Brain microvascular endothelial cell (primary cell): ENCODE measurements at places on chromosomes 2 and 18.

DNA sequence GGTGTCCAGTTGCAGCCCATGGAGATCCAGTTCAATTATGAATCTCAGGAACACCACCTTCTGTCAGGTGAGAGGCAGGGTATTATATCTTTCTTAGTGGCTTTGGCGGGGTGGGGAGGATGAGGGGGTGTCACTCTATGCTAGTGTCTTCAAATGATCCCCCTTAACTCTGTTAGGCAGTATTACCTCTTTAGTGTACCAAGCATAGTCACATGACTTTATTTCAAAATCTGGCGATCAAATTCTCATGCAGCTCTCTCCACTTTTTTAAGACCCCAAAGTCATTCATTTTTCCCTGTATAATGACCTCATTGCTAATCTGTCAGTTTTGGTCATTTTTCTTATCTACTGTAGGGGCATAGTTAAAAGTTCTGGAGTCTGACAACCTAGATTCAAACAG, 1.1 kb upstream of the ZSCAN30 start:
- DNase-seq, result no peak

GRCh38 chr2:104976603-104977120, 61.2 kb upstream of the MRPS9 start:
- DNase-seq, result no peak

GRCh38 chr2:39469807-39470206, 32.7 kb upstream of the MAP4K3 start:
- peak; percentile 66 for DNase-seq

- peak; percentile 71 for DNase-seq
These were observed 772.6 kb downstream of the TSN start for GRCh38 chr2:122528061-122528460.

DNA sequence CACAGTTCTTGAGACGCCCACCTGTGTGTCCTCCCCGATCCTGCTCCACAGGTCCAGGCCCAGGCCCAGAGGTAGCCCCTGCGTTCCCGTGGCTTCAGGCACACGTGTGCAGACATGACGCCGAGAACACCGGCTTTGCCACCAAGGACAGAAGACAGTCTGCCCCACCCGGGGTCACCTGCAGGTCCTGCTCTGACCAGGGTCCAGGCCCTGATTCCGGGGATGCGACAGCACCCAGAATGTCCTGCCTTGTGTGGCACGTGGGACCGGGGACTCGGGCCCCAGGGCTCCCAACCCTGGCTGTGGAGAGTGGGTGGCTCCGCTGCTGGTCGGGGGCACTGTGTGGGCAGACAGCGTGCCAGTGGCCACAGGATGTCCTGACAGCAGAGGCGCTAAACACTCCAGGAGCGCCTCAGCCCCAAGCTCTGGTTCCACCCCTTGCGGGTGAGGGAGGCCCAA, 36.9 kb downstream of the ADI1 start:
- DNase-seq, result no peak

DNA sequence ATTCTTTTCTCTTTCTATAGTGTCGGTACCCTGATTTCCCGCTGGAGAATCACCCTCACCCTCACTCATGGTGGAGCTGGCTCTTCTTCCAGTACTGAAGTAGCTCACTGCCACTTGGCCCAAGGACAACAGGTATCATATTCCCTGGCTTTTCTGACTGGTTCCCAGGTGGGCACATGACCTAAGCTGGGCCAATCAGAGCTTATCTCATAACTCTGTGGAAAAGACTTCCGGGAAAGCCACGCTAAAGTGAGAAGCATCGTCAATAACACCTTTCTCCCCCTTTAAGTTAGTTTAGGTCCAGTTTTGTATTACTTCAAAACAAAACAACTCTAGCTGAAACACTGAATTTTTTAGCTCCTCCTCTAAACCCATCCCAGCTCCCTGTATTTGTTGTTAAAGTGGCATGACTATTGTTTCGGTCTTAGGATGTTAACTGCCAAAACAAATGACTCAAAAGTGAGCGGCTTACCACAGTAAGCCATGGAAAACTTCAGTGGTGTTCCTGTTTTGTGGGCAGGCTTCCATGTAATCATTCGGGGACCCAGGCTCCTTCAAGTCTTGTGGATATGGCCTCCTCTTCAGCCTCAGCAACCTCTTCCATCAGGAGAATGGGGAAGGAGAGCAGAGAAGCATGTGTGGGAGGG, 137.4 kb upstream of the DLX2 start:
- no peak for DNase-seq

DNA sequence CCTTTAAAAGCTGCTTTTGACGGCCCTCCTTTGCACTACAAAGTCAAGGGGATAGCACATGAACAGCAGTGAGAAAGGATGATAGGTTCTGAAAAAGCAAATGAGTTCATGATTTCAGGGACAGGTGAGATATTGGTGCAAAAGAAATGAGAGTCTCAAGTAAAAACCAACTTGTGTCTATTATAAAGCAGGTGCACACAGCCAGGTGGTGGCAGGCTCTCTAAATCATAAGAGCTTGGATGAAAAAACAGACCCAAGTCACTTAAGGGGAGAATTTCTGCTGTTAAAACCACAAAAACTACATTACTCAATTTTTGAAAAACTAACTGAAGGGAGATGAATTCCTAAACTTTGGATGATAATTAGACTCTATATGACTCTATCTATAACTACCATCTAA, 201.5 kb downstream of the SP3 start:
- no peak for DNase-seq

- DNase-seq, result no peak
These were observed 687.3 kb upstream of the FANCL start for GRCh38 chr2:58928391-58928790.

DNA sequence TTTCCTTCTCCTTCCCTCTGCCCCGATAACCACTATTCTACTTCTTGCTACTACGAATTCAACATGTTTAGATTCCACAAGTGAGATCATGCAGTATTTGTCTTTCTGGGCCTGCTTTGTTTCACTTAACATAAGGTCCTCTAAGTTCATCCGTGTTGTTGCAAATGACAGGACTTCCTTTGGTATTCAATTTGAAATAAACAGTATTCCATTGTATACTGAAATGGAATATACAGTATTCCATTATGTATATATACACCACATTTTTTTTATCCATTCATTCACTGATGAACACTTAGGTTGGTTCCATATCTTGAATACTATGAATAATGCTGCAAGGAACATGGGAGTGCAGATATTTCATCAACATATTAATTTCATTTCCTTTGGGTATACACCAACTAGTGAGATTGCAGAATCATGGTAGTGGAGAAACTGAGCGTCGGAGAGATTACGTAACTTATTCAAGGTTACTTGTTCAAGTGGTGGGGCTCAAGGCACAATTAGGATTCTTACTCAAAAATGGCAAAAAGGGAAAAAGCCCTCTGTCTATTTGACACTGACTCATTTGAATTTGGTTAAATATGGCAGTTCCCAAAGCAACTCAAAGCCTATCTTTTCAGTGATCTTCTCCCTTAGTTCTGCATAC, 85.1 kb downstream of the CHN1 start:
- no peak for DNase-seq

GRCh38 chr2:37782155-37782673, 110.8 kb upstream of the CDC42EP3 start:
- no peak for DNase-seq

DNA sequence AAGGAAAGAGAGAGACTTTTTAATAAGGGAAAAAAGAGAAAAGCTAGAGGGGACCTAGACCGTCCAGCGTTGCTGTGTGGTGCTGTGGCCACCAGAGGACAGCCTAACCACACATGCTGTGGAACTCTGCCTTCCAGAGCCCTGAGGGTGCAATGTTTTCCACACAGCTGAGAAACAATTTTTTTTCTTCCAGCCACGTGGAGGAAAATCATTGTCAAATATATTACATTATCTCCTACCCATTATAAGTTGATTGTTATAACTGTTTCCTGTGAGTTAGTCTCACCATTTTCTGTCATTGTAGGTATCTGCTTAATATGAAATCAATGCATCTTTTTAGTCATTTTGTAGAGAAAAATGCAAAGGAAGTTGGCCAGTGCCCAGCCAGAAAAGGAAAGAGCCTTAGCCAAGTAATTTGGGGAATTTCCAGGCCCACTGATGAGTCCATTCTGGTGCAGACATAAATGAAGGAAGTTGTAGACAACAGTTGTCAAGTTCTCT, 5.9 kb upstream of the MRPL19 start:
- peak; percentile 61 for DNase-seq

DNA sequence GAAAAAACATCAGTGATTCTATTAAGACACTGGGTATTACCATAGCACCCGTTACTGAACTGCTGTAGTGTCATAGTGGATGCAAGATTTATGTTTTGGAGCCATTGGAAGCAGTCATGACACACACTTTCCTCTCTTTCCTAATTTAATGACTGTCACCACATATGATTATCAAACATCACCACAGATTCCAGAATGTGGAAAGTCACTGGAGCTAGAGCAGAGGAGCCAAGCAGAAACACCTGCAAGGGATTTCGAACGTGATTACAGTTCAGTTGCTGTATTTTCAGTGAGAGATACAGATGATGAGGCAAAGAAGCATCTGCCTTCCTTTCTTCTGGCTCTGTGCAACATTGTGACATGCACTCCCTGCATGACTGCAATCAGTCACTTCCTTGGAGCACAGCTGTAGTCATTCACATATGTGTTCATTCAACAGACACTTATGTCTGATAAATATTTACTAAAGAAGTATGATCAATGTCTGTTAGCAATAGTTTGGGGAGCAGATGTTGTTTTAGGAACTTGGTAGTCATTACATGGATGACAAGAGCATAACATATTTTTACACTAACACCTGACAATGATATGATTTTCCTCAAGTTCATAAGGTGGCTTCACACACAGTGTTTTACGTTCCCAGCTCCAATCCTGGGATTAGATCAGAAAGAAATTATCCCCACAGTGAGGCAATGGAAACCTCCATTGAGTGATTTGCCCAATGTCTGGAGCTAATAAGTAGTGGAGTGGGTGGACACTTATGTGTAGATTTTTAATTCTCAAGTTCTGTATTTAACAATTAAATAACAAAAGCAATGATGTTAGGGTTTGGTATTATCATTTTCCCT, 416.6 kb downstream of the PLCL1 start:
- no peak for DNase-seq

DNA sequence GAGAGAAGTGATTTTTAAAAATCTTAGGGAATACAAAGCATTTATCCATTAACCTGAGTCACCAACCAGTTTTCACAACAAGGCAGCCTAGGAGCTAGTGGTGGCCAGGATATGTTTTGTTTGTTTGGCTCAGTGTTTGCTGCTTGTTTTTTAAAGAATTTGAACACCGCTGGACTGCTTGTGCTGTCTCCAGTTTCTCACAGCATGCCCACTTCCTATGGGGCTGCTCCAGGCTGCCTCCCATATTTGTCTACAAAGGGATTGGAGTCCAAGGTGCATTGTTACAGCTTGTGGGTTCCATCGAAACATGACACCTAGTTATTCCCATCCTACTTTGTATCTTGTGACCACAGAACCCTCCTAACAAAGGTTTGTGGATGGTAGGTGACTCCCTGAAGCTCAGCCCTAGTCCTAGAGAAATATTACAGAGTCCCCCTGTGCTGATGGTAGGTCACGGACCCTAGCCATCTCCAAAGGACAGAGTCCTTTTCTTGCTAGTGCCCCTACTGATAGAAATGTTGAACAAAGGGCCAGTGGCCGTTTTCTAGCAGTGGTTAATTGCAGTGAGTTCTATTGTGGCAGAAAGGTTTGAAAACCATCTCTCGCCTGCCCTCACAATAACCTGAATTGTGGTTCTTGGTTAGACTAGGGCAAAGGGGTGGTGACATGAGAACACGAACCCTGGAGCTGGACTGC, 23.2 kb downstream of the GPR39 start:
- no peak for DNase-seq

DNA sequence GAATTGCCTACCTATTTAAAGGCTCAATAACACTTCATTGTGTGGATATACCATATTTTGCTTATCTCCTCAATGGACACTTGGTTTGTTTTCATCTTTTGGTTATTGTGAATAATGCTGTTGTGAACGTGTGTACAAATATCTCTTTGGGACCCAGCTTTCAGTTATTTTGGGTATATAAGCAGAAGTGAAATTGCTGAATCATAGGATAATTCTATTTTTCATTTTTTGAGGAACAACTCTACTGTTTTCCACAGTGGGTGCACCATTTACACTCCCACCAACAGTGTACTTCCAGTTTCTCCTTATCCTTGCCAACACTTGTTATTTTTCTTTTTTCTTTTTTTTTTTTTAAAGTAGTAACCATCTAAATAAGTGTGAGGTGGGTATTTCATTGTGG, 29.0 kb downstream of the PTPN4 start:
- DNase-seq, result no peak

DNA sequence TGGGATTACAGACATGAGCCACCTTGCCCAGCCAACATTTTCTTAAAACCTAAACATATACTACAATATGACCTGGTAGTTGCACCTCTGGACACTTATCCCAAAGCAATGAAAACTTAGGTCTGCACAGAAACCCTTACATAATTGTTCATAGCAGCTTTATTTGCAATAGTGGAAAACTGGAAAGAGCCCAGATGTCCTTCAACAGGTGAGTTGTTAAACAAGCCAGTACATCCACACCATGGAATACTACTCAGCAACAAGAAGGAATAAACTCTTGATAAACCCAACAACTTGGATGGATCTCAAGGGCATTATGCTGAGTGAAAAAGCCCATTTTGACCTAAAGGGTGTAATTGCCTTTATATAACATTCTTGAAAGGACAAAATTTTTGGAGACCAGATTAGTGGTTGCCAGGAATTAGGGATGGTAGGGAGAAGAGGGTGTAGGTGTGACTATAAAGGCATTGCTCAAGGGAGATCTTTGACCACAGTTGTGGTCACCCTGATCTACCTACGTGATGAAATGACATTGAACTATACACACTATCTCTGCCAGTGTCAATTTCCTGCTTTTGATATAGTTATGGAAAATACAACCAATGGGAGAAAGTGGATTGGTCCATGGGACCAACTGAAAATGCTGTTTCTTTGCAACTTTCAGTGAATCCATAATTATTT, 11.9 kb upstream of the AMMECR1L start:
- no peak for DNase-seq

- no peak for DNase-seq
These were observed 28.3 kb upstream of the FZD7 start for GRCh38 chr2:202005272-202005887.

DNA sequence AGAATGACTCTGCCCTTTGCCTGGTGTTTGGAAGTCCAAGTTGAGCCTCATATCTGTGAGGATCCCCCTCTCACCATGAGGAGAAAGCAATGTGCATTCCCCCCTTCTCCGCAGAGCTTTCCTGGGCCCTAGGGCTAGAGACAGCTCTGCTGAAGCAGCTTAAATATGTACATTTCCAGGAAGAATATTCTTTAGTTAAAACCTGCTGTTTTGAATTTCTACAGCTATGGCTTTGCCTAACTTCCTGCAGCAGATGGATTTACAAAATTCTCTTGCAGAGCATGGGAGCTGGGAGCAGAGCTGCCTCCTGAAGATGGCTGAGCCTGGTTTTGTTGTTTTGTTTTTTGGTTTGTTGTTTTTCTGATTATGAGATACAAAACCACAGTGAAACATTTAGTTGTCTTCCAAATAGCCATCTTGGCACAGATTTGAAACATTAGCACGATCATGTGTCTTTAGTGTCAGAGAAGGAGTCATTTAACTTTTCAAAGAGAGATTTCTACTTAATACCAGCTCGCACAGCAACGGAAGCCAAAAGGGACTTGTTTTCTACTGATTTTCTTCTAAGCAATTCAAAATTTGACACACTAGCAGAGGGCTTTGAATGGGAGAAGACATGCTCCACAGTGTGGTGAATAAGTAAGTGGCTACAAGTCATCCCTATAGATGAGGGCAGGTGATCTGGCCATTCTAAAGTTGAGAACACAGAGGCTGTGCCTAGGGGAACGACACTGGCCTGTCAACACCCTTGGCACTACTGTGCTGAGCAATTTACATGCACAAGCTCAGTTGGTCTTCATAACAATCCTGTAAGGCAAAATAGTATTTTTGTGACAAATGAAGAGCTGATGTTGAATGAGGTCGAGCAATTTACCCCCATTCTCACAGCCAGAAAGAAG, 222.6 kb downstream of the MREG start:
- DNase-seq, result no peak
